Kidney glomerular epithelial cell (primary cell): ENCODE measurements at places on chromosomes 6 and 20.

DNA sequence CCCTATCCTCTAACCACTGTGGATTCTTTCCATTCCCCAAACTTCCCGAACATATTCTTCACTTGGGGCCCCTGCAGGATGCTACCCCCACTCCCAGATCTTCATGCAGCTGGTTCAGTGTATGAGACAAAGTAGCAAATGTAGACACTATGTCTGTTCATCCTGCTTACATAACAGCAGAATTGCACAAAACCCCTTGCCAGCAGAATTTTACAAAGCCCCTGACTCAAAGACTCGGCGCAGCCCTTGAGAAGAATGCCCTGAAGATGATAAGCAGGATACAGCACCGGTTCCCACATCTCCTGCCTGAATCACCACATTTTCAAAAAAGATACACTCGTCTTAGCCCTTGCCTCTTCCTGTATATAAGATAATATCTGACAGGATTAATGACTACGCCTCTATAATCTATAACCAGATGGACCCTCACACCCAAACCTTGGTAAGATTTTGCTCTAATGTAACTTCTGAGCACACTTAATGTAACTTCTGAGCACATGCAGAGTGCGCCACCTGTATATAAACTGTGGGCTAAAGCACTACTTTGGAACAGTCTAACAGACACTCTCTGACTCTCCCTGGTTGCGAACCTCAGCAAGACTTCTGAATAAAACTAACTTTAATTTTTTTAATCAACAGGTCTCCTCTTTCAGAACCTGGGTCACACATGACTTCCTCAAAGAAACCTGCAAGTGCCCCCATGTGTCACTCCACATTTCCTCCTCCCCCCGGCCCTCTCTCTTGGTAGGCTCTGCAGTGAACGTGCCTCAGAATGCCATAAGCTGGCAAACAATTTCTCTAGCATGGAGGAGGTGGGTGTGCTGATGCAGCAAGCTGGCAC is 28.7 kb downstream of the RALGAPA2 start:
- no peak for DNase-seq

- DNase-seq, result peak; percentile 18
Measured at GRCh38 chr6:65259059-65259458, 448.0 kb downstream of the EYS start.

GRCh38 chr6:51099201-51099600 is 280.5 kb downstream of the TFAP2B start:
- no peak for DNase-seq

DNA sequence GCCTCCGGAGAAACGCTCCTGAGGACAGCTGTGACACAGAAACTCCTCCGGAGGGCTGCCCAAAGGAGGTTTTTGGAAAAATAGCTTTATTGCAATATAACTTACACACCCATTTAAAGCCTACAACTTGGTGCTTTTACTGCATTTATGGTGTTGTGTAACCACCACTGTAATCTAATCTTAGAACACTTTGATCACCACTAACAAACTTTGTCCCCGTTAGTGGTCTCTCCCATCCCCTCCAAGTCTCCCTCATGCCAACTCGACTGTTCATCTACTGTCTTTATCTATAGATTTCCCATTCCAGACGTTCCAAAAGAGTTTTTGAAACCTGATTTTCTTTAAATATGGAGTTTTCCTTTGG is 62.8 kb downstream of the SYNJ2 start:
- no peak for DNase-seq

DNA sequence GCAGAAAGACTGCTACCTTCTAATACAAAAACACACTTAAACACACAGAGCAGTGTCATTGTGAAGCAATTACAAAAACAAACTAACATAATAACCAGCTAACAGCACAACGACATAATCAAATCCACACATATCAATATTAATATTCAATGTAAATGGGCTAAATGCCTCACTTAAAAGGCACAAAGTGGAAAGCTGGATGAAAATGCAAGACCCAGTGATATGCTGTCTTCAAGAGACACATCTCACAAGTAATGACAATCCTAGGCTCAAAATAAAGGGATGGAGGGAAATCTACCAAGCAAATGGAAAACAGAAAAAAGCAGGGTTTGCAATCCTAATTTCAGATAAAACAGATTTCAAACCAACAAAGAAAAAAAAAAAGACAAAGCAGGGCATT is 67.8 kb upstream of the HTR1E start:
- DNase-seq, result no peak

DNA sequence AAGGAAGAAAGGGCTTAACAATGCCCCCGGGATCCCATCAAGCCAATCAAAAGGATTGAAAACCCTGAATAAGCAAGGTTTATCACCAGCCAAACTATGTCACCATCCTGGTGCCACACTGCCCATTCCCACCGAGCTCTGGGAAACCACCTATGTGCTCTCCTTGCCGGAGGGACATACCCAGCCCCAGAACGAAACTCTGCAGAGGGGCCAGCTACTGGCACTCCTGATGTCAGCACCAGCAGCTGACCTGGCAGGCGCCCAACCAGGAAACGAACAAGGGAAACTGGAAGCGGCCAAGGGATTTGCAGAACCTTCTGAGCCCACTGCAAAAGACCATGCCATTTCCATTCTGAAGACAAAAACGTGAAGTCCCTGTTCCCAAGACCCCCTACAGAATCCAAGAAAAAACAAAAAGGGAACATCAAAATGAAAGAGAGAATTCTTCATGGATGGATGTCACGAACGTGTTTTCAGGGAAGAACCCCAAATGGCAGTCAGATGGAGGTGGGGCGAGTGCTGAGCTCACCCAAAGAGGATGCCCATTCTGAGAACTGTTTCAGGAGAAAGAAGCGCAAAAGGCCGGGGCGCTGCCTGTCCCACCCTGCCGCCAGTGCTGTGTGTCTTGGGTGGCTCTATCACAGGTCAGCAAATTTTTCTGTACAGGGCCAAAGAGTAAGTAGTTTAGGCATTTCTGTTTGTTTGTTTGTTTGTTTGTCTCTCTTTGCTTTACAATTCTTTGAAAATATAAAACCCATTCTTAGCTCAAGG is 305.2 kb downstream of the ESR1 start:
- no peak for DNase-seq

DNA sequence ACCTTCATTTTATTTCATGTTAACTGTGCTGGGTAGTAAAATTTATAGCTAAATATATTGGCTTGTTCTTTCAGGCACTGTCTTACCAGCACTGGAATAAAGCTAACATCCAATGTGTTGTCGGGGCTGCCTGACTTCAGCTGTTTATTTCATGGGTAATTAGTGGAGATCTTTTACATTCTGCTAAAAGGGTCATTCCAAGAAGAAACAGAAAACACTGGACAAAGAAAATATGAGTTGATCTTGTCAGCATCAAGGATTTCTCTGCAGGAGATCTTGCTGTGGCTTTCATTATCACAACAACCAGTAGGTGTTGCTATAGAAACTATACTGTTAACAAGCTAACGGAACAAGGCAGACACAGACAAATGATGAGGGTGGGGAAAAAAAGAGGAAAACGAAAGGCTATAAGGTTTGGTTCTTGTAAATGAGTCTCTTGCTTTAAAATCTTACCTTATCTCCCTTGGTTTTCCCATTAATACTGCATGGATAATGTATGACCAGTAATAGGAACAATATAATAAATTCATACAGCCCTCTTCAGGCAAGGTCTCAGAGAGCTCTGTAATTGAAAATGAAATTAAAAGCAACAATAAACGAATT is 206.8 kb downstream of the SIM1 start:
- peak; percentile 65 for DNase-seq

- no peak for DNase-seq
Measured at GRCh38 chr6:140874066-140874465, 1258.7 kb upstream of the GJE1 start.

- DNase-seq, result no peak
Measured at GRCh38 chr20:61765081-61765870, 300.4 kb downstream of the TAF4 start.

DNA sequence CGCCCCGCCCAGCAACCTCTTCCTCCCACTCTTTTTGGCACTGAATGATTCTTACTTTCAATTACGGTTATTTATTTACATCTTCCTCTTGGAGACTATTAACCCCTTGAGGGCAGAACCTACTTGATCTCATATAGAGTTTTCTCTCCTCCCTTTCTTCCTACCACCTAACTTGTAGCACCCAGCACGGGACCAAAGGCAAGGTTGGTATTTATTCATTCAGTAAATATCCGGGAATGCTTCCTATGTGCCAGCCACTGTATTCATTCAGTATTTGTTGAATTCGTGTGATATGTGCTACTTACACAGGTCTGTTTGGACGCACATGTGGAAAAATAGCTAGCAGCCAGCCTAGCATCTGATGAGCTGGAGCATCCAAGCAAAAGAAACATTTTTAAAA is 1.3 kb upstream of the CNKSR3 start:
- peak; percentile 71 for DNase-seq

GRCh38 chr6:100851819-100852218 is 29.3 kb downstream of the ASCC3 start:
- no peak for DNase-seq

GRCh38 chr6:126429866-126430265 is 90.0 kb downstream of the CENPW start:
- DNase-seq, result no peak

- no peak for DNase-seq
Measured at GRCh38 chr20:63360850-63361518, at the start of gene CHRNA4. CHRNA4 (minus strand) TSS chr20:63361349; CDS start chr20:63361165, 184 bp downstream.

DNA sequence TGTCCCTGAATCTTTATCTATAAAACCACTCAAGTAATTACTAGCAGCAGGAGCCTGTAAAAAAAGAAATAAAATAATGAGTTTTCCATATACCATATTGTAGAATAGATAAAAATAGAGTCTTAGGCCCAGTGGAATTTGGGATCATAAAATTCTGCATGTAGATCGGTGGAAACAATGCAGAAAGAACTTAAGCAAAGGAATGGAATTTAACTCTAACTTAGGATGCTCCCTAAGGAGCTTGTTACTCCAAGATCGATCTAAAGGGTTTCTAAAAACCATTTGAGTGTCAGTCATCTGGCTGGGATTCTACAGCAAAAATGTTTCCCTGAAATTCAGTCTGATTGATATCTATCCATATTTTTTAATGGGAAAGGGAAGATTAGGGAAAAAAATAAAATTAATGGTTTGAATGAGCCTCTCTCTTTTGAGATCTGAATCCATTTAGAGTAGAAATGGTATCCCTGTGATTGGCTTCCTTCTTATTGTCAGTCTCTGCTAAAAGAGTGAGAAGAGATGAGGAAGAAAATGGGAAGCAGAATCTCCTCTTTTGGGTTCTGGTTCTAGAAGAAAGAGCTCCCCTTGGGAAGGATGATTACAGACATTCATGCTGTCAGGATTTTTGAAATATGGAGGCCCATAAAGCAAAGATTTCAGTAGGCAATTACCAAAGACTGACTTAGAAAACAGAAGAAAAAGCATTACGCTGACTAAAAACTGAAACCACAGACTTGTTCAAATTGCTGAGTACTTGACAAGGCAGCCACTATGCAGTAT is 564.3 kb upstream of the MARCKS start:
- no peak for DNase-seq

- DNase-seq, result peak; percentile 68
Measured at GRCh38 chr6:136582711-136583471, 32.7 kb upstream of the MAP7 start.

DNA sequence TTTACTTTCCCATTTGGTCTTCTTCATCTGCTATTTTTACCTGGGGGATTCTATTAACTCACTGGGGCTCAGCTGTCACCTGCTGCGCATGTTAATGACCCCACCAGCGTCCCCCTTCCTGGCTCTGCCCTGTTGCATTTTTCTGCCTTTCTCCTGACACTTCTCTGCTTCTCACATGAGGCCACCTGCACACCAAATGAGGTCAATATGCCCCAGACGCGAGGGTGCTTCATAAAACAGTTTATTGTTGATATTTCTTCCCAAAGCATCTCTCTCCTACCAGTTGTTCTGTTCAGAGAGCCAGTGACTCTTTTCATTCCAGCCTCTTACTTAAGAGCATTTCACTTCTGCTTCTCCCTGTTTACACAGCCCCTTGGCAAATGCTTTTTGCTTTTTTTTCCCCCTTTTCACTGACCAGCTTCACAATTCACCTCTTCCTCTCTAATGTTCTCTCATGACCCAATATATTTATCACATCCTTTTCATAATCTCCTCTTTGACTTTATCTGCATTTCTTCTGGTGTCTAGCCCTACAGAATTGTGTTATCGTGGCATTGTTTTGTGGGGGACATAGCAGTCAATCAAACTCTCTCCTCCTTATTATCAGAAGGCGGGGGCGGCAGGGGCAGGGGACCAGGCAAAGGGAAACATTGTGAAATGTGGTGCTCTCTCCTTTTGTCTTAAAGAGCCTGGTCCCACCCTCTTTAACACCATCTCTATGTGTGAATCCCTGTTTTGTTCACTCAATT is 545.8 kb upstream of the CITED2 start:
- no peak for DNase-seq

DNA sequence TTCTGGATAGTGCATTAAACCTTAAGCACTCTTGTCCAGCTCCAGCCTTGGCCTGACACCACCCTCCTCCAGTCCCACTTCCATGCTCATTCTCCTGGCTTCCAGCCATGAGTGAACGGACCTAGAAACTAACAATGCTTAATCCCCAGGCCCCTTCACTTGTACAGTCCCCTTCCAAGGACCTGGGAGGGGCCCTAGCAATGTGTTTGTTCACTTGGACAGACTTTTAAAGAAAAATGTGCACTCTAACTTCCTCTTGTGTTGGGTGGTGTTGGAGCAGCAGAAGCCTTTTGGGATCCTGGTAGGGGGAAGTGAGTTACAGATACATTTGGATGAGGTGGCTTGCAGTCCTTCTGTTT is 48.9 kb upstream of the CCN6 start:
- DNase-seq, result no peak

DNA sequence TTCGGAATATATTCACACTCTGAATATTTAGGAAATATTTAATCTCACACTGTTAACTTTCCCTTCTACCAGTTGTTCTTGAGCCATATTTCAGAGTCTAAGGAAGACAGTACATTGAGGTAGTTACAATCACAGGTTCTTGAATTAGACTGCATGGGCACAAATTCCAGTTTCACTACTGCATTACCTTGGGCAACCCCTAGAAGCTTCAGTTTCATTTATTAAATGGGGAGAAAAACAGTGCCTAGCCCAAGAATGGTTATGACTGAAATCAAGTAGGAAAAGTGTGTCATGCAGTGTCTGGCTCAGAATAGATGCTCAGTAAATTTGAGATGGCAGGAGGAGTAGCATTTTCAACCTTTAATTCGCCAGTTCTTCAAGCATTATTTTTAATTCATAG is 124.5 kb upstream of the SAMD5 start:
- no peak for DNase-seq

DNA sequence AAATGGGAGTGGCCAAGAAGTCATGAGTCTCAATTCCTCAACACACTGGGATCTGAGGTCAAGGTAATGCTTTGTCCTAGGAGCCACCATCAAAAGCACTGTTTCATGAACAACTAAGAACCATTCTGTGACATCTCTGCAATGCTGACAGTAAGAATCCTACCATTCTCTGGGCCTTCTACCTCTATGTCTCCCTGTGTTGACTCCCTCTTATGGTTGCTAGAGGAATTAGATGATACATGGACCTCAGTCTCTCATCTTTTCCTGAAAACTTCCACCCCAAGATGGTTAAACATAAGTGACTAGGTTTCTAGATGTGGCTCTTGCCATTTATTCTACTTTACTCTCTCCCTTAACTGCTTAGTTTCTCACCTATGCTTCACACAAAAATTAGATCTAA is 9.1 kb downstream of the MTRF1L start:
- DNase-seq, result no peak
